ENCODE measurements at places on chromosomes 7 and 10.

DNA sequence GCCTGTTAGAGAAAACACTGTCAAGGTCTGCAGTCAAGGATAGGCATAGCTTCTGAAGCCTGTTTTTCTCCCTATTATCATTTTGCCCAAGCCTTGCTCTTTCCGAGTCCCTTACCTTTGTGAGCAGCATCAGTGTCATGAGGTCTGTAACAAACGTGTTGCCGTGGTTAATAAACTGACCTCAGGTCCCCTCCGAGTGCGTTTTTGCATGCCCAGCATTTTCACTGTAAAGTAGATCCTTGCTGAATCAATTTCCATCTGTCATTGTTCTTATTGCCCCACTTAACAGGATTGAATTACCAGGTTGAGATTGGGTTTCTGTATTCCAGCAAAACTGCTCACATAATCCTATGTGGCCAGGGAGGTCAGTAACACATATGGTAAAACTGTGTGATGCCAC, 110.3 kb downstream of the ZNF248 start:
- DNase-seq: no peak
- H3K27ac ChIP-seq: no peak overlapping the region
- no peaks in the 10 kb centered on the region for H3K27me3 ChIP-seq
- no peak overlapping the region for H3K4me3 ChIP-seq
- no peaks in the 10 kb centered on the region for H3K36me3 ChIP-seq

DNA sequence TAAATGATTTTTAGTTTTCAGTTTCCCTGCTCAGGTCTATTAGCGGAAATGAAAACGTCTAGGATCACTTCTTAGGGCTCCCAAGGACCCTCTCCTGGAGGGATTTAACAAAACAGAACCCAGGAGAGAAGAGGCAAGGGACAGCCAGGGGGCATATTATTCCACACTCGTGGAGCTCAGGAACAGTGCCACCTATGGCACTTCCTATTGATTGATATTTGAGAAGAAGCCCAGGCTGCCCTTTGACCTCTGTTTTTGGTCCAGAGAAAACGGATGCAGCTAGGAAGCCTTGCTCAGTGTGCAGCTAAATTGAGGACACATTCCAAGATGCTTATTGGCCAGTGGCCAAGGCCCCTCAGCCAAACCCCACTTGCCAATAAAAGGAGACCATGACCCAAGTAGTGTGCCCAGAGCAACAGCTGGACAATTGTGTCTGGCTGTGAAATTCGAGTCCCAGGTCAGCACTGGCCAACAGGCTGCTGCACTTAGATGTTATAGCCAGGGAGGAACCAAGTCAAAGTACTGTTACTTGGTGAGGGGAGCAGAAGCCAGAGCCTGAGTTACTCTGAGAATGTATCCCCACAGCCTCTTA, 24.0 kb upstream of the GPNMB start:
- DNase-seq: no peak
- no peak overlapping the region for H3K4me3 ChIP-seq

GRCh38 chr10:125101049-125101448, 59.3 kb downstream of the CTBP2 start:
- no peak overlapping the region for H3K27ac ChIP-seq
- H3K27me3 ChIP-seq: no peaks in the 10 kb centered on the region
- no peak for DNase-seq
- no peak overlapping the region for H3K4me3 ChIP-seq

GRCh38 chr10:111506266-111507034, 429.6 kb downstream of the ADRA2A start:
- no peak overlapping the region for H3K27ac ChIP-seq
- no peak overlapping the region for H3K4me3 ChIP-seq
- no peaks in the 10 kb centered on the region for H3K36me3 ChIP-seq
- no peaks in the 10 kb centered on the region for H3K4me1 ChIP-seq
- no peaks in the 10 kb centered on the region for H3K27me3 ChIP-seq

DNA sequence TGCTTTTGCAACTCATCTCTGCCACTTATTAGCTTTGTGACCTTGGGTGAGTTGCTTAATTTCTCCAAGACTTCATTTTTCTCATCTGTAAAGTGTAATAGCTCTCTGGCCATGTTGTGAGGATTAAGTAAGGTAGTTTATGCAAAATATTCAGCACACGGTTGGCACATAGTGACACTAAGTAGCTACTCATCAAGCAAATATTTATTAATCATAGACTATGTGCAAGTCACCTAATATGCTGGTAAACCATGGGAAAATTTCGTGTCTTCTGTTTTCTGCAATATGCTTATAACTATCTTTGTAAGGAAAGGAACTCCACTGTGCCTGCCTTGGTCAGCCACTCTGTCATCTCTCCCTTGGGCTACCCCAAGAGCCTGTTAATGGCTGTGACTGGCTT, 50.3 kb upstream of the EGR2 start:
- no peak overlapping the region for H3K27ac ChIP-seq
- H3K4me3 ChIP-seq: no peak overlapping the region
- DNase-seq: no peak
- H3K4me1 ChIP-seq: peaks cover 5% of the 10 kb centered on the region
- H3K27me3 ChIP-seq: no peaks in the 10 kb centered on the region

GRCh38 chr7:141737118-141737835, 881 bp upstream of the SSBP1 start:
- peaks cover 15% of the 10 kb centered on the region for H3K36me3 ChIP-seq
- H3K4me1 ChIP-seq: peaks cover 16% of the 10 kb centered on the region
- peak overlapping the region; percentile 97 for H3K4me3 ChIP-seq
- no peaks in the 10 kb centered on the region for H3K27me3 ChIP-seq
- peak; percentile 49 for DNase-seq
- peak overlapping the region; percentile 98 for H3K27ac ChIP-seq

GRCh38 chr10:43437141-43437870, 395 bp downstream of the ZNF487 start:
- peaks cover 6% of the 10 kb centered on the region for H3K36me3 ChIP-seq
- peak overlapping the region; percentile 96 for H3K4me3 ChIP-seq
- no peak for DNase-seq
- H3K27ac ChIP-seq: peak overlapping the region; percentile 99
- peaks cover 6% of the 10 kb centered on the region for H3K4me1 ChIP-seq

GRCh38 chr10:68561865-68562649, 1.9 kb downstream of the TET1 start:
- H3K4me1 ChIP-seq: peaks cover 5% of the 10 kb centered on the region
- H3K4me3 ChIP-seq: no peak overlapping the region
- H3K36me3 ChIP-seq: peaks cover 7% of the 10 kb centered on the region

- peaks cover 10% of the 10 kb centered on the region for H3K4me1 ChIP-seq
- peaks cover 84% of the 10 kb centered on the region for H3K36me3 ChIP-seq
- no peaks in the 10 kb centered on the region for H3K27me3 ChIP-seq
These were observed 52.3 kb upstream of the DGKI start for GRCh38 chr7:137898839-137899721.

GRCh38 chr10:58857251-58857805, 319.1 kb upstream of the PHYHIPL start:
- H3K27ac ChIP-seq: peak overlapping the region; percentile 83
- peaks cover 18% of the 10 kb centered on the region for H3K4me1 ChIP-seq
- no peaks in the 10 kb centered on the region for H3K36me3 ChIP-seq
- H3K4me3 ChIP-seq: no peak overlapping the region
- no peak for DNase-seq

GRCh38 chr7:105768898-105769507, 107.4 kb downstream of the ATXN7L1 start:
- no peak for DNase-seq
- H3K27me3 ChIP-seq: no peaks in the 10 kb centered on the region
- H3K4me1 ChIP-seq: no peaks in the 10 kb centered on the region
- H3K36me3 ChIP-seq: peaks cover 12% of the 10 kb centered on the region
- H3K27ac ChIP-seq: no peak overlapping the region

- H3K27ac ChIP-seq: no peak overlapping the region
- no peak overlapping the region for H3K4me3 ChIP-seq
- no peak for DNase-seq
- H3K4me1 ChIP-seq: peaks cover 7% of the 10 kb centered on the region
- H3K27me3 ChIP-seq: no peaks in the 10 kb centered on the region
- H3K36me3 ChIP-seq: no peaks in the 10 kb centered on the region
These were observed 8.4 kb downstream of the PLCE1 start for GRCh38 chr10:94002156-94002555.

GRCh38 chr7:20331910-20332813, 1.5 kb downstream of the ITGB8 start:
- H3K4me3 ChIP-seq: peak overlapping the region; percentile 81
- peaks cover 23% of the 10 kb centered on the region for H3K4me1 ChIP-seq
- H3K27me3 ChIP-seq: no peaks in the 10 kb centered on the region
- peak overlapping the region; percentile 96 for H3K27ac ChIP-seq
- DNase-seq: peak; percentile 46
- H3K36me3 ChIP-seq: peaks cover 17% of the 10 kb centered on the region

DNA sequence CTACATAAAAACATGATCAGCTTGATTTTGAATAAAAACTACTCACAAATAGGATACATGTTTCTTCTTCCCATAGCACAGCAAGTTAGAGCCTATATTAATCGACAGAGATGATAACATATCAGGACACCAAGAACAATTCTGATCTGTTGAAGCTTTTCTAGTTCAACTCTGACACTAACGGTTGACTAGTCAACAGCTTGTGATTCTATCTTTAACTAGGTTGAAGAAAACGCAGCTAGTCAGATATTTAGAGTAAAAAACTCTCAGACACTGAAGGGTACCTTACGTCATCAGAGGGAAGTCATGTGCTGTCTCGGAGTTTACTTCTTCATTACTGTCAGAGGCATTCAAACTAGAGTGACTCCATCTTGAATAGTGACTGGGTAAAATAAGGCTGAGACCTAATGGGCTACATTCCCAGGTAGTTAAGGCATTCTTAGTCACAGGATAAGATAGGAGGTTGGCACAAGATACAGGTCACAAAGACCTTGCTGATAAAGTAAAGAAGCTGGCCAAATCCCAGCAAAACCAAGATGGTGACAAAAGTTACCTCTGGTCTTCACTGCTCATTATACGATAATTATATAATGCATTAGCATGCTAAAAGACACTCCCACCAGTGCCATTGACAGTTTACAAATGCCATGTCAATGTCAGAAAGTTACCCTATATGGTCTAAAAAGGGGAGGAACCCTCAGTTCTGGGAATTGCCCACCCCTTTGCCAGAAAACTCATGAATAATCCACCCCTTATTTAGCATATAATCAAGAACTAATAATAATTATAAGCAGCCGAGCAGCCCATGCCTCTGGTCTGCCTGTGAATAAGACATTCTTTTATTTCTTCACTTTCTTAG, 21.3 kb downstream of the CCDC71L start:
- H3K4me1 ChIP-seq: peaks cover 8% of the 10 kb centered on the region
- H3K27ac ChIP-seq: peak overlapping the region; percentile 21
- no peaks in the 10 kb centered on the region for H3K27me3 ChIP-seq
- no peak overlapping the region for H3K4me3 ChIP-seq
- no peaks in the 10 kb centered on the region for H3K36me3 ChIP-seq

DNA sequence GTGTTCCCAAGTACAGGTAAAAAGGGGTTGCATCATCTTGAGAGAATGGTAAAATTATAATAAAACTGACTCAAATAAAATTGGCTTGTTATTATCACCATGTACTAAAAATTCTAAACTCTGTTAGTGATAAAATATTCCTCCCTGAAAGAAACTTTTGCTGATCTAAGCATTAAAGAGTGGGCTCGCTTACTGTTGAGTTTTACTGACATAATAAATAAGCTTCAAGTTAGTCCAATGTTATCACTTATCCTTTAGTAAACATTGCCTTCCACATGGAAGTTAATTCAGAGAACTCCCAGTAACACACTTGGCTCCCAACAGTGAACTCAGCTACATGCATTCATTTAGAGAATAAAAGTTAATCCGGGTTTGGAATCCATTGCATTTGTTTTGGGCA, 456.4 kb downstream of the PLXDC2 start:
- H3K4me3 ChIP-seq: no peak overlapping the region
- peaks cover 22% of the 10 kb centered on the region for H3K4me1 ChIP-seq
- DNase-seq: no peak
- H3K27me3 ChIP-seq: no peaks in the 10 kb centered on the region
- H3K36me3 ChIP-seq: peaks cover 5% of the 10 kb centered on the region
- H3K27ac ChIP-seq: no peak overlapping the region

GRCh38 chr10:114458955-114459354, 54.7 kb upstream of the AFAP1L2 start:
- no peaks in the 10 kb centered on the region for H3K4me1 ChIP-seq
- H3K36me3 ChIP-seq: peaks cover 57% of the 10 kb centered on the region
- DNase-seq: peak; percentile 46
- H3K27me3 ChIP-seq: no peaks in the 10 kb centered on the region
- no peak overlapping the region for H3K4me3 ChIP-seq

DNA sequence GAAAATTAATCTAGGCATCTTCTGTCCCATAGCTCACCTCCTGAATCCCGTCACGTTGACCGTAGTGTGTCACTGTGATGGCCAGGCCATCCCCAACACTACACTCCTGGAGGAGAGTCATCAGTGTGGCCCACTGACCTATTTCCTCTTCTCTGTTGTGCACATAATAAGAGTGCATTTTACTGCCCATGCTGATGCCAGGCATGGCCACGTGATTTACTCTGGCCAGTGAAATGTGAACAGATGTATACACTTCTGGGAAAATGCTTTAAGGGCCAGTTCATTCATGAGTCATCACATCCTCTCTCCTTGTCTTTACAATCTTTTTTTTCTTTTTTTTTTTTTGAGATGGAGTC, 101.9 kb upstream of the PIP4K2A start:
- H3K4me1 ChIP-seq: peaks cover 16% of the 10 kb centered on the region
- H3K27me3 ChIP-seq: no peaks in the 10 kb centered on the region
- H3K36me3 ChIP-seq: no peaks in the 10 kb centered on the region

DNA sequence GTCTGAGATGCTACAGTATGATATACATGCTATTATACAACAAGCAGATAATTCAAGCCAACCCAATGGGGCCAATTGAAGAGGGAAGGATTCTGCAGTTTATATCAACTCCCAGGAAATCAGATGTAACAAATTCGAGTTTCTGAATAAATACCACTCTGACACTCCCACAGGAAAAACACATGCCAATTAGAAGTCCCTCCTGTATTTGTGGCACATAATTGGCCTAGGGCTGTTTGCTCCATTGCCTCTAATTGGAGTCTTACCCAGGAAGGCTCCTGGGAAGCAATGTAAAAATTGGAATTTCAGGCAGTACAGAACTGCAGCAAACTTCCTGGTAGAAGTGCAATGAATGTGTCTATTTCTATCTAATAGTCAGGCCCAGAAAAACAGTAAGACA, 4.7 kb downstream of the PPA1 start:
- peak overlapping the region; percentile 81 for H3K27ac ChIP-seq
- H3K4me3 ChIP-seq: no peak overlapping the region
- peaks cover 66% of the 10 kb centered on the region for H3K36me3 ChIP-seq
- no peak for DNase-seq
- peaks cover 39% of the 10 kb centered on the region for H3K4me1 ChIP-seq
- H3K27me3 ChIP-seq: no peaks in the 10 kb centered on the region

- no peak overlapping the region for H3K27ac ChIP-seq
- H3K4me3 ChIP-seq: no peak overlapping the region
- no peak for DNase-seq
- H3K4me1 ChIP-seq: peaks cover 7% of the 10 kb centered on the region
These were observed 158.9 kb downstream of the RTKN2 start for GRCh38 chr10:62109587-62110293.

- no peak overlapping the region for H3K27ac ChIP-seq
- H3K4me1 ChIP-seq: no peaks in the 10 kb centered on the region
- no peaks in the 10 kb centered on the region for H3K27me3 ChIP-seq
- no peak for DNase-seq
- no peaks in the 10 kb centered on the region for H3K36me3 ChIP-seq
These were observed 214.6 kb upstream of the TPK1 start for GRCh38 chr7:145050415-145050814.

- no peak overlapping the region for H3K4me3 ChIP-seq
- no peaks in the 10 kb centered on the region for H3K36me3 ChIP-seq
- peaks cover 12% of the 10 kb centered on the region for H3K4me1 ChIP-seq
- no peak overlapping the region for H3K27ac ChIP-seq
- no peak for DNase-seq
These were observed 6.9 kb upstream of the GSTK1 start for GRCh38 chr7:143256325-143256724.
